Cortex of kidney (tissue), 1 donor: ENCODE measurements at places on chromosomes 5 and 9.

- no peak for DNase-seq
These were observed 32.1 kb upstream of the SARDH start for GRCh38 chr9:133770076-133770777.

DNA sequence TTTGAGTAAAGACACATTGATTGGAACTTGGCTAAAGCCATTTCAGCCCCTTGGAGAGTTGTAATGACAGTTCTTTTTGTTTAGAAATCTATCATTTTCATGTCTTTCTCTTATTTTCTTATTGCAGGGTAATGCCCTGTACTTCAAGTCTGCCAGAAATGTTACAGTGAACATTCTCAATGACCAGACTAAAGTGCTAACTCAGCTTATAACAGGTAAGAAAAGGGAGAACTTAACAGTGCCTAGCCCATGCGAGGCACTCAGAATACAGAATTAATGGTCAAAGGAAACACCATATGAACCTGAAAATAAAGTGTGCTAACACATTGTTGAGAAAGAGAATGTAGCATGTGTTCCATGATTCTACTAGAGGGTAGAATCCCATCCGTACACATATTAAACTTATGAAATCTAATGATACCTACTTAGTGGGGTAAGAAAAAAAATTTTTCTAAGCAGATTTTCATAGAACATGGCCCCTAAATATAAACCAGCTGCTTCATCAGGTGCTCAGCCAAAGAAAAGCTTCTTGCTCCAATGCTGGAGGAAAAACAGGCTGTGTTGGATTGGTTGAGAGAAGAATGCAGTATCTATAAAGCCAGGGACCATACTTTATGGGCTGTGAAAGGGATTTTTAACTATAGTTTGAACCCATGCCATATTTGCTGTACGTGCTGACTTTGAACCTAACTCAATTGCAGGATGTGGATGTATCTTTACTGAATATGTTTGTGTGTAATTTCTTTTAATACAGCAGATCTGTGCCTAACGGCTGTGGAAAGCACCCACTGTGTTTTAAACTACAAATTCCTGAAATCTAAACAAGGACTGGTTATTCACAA lies 260.8 kb upstream of the PPP1R2B start:
- no peak for DNase-seq

GRCh38 chr9:4576448-4576847 lies 85.6 kb upstream of the PLPP6 start:
- no peak for DNase-seq

GRCh38 chr5:1881731-1882336 lies 891 bp downstream of the IRX4 start:
- DNase-seq: no peak

DNA sequence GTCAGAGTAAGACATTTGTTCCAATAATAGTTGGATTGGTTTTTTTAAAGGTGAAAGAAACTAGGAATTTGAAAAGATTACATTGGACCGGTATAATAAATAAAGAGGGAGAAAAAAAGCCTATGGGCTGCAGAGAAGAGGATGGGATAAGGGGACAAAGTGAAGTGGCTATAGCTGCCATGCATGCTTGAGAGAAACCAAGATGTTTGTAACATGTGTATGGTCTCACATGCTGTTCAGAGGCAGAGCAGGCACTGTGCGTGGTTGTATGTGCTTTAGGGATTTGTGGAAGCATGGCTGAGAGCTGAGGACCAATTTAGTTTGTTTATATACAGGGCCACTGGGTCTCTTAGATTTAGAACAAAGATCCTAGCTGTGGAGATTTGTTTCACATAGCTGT lies 32.7 kb downstream of the LNPEP start:
- no peak for DNase-seq

GRCh38 chr5:180868960-180869359 lies 7.9 kb upstream of the ZFP62 start:
- no peak for DNase-seq

DNA sequence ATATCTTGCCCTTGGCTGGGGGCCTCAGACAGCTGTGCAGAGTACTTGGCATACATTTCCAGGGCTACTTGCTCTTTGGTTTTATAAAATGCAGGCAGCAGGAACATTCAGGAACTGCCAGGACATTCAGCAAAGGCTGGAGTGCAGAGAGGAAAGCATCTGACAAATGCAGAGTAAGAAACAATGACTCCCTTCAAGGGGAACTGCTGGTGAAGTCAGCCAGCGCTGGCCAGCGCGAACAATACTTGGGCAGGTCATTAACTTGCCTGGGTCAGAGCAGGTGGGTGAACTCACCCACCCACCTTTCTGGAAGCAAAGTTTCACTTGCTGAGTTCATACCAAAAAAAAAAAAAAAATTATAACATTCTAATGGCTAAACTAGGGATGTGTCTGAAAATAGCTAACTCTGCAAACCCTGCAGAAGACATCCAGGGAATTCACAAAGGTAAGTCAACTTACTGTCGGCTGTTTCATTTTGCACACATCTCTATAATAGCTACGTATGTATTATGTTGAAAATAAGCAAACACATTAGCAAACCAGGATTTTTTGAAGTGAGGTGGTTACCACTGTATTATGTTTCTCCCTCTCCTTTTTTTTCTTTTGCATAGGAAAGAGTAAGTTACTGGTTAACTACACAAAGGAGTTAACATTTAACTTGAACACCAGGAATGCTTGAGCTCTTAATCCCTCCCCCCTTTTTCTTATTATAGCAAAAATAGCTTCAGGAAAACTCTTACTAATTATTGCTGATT lies 152.2 kb downstream of the GLIS3 start:
- no peak for DNase-seq
